ENCODE measurements at places on chromosomes 2 and 18.

GRCh38 chr2:159196393-159196925 lies 90.0 kb downstream of the WDSUB1 start:
- no peak for DNase-seq

- no peak for DNase-seq
Observed at GRCh38 chr2:101361121-101361520, 26.2 kb downstream of the CREG2 start.

GRCh38 chr18:74060579-74060978 lies 87.1 kb downstream of the FBXO15 start:
- no peak for DNase-seq

- DNase-seq, result peak; percentile 39
Observed at GRCh38 chr2:235940330-235940729, 227.9 kb downstream of the GBX2 start.

GRCh38 chr18:76984193-76985155 lies 148.1 kb downstream of the MBP start:
- DNase-seq, result no peak

GRCh38 chr2:200254773-200255172 lies 51.7 kb upstream of the SPATS2L start:
- DNase-seq, result no peak

GRCh38 chr18:45749918-45750689 lies 26.1 kb downstream of the SLC14A1 start:
- no peak for DNase-seq

DNA sequence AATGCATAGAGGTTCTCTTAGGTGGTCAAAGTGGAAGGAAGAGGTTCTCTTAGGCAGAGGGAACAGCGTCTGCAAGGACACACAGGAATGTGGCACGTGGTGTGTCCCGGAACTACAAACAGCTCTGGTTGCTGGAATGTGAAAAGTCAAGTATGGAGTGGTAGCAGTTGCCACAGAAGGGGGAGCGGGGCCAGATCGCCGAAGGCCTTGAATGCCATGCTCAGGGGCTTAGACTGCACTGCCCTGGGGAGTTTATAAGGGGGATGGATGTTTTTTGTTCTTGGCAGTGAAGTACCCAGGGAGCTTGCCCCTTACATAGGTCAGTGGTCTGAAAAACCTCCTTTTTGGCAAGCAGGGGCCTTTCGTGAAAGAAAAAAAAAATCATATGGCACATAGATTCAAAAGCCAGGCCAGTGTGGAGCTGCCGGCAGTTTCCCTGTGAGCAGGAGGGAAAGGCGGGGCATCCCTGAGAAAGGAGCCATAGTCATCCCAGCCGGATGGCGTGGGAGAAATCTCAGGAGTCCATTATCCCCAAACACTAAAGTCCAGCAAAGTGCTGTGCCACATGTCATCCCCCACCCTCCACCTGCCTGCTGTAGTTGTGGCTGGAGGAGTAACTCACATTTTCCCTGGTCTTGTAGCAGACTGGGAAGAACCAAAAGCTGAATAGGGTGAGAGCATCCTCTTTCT lies 45.4 kb downstream of the GORASP2 start:
- DNase-seq, result no peak

- DNase-seq, result no peak
Observed at GRCh38 chr2:37752766-37753165, 81.3 kb upstream of the CDC42EP3 start.

DNA sequence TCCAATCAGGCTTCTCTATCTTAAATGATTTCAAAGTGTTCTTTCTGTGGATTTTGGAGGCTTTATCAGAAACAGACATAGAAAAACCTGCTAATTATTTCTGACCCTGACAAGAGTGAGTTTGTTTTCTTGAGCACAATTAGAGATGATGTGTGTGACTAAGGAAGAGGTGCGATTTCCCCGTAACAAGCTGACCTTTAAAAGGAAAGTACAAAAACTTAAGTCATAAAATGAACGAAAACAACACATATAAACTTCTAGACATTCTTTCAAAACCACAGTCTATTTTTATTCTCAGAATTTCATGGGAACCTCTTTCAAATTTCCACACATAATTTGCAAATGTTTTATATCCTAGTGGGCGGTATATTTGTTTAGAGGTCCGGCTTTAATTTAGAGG lies 604.8 kb downstream of the CPS1 start:
- no peak for DNase-seq

DNA sequence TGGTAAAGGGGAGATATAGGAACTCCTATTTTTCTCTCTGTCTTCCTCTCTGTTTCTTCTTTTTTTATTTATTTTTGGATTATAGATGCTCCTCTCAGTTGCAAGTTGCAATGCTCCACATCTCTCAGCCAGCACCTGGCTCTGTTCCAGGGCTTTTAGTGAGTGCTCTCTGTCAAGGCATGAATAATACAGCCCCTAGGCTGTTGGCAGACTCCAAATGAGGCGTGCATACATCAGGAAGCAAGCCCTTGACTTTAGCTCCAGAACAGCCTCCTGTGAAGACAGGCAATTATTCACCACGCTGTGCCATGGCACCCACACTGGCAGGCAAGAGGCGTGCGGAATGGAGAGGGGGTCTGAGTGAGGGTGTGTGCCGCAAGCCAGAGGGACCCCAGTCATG lies 228.1 kb upstream of the PXDN start:
- DNase-seq, result peak; percentile 79

- DNase-seq, result no peak
Observed at GRCh38 chr18:48335829-48336228, 73.4 kb downstream of the ZBTB7C start.

- no peak for DNase-seq
Observed at GRCh38 chr2:188459061-188459460, 167.4 kb downstream of the GULP1 start.

GRCh38 chr2:168462543-168463045 lies 6.5 kb downstream of the CERS6 start:
- no peak for DNase-seq

GRCh38 chr2:206556357-206556949 lies 85.8 kb upstream of the FAM237A start:
- DNase-seq, result no peak

DNA sequence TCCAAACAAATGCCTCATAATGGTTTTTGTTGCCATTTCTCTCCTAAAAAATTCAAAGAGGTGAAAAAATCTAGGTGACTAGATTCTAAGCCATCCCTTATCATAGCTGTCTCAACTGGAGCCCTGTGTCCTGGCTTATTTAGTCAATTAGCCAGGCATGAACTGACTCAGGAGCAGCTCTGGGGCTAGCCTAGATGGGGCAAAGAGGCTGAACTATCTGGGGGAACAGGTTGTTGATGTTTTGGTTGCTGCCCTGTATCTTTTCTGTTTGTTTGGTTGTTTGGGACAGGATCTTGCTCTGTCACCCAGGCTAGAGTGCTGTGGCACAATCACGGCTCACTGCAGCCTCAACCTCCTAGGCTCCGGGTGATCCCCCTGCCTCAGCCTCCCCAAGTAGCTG lies 14.7 kb downstream of the GEMIN6 start:
- no peak for DNase-seq

DNA sequence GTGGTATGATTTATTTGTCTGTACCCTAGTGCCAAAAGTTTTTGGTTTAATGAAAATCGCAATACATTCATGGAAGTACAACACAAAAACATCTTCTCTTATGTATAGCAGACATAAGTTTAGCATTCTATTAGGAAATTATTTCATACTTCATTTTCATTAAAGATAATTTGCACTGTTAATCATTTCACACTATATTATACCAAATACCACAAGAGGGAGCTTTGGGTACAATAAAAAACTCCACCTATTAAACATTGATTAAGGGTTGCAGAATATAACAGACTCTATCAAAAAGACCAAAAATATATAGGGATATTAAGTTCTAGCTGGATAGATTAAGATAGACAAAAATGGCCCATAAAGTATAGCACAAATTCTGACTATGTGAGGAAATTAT lies 79.0 kb downstream of the SLC66A3 start:
- no peak for DNase-seq

DNA sequence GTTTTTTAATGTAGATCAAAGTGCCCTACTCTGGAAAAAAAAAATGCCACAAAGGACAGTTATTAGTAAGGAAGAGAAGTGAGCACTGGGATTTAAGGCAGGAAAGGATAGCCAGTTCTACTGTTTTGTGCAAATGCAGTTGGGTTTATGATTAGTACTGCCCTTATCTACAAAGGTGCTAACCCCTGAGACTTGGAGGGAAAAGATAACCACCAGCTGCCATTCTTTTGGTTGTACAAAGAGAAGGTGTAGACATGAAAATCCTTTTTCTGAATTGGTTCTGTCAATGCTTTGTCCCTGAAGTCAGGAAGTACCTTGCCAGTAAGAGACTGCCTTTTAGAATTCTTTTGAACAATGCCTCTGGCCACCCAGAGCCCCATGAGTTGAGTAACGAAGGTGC lies 11.3 kb downstream of the APLF start:
- DNase-seq, result no peak

- no peak for DNase-seq
Observed at GRCh38 chr18:3052411-3052758, 39.4 kb upstream of the LPIN2 start.

- no peak for DNase-seq
Observed at GRCh38 chr2:96203130-96204028, 5.2 kb downstream of the STARD7 start.

- no peak for DNase-seq
Observed at GRCh38 chr2:176003958-176004357, 1.9 kb upstream of the LNPK start.

DNA sequence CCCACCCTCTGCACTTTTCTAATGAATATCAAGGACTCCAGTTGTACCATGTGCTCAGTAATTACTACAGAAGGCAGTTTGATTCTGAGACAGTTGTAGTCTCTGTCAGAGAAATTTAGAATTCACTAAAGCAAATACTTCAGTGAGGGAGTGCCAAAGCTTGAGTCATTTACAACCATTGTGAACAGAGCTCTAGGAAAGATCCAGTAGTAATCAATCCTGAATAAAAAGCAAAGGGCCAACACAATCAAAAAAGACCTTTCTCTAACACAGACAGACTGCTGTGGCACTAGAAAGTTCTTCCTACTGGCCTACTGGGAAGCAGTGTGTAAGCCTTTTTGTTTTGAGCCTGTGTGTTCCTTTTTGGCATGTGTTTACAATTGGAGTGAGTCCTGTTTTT lies 135.6 kb upstream of the UNC80 start:
- DNase-seq, result no peak

DNA sequence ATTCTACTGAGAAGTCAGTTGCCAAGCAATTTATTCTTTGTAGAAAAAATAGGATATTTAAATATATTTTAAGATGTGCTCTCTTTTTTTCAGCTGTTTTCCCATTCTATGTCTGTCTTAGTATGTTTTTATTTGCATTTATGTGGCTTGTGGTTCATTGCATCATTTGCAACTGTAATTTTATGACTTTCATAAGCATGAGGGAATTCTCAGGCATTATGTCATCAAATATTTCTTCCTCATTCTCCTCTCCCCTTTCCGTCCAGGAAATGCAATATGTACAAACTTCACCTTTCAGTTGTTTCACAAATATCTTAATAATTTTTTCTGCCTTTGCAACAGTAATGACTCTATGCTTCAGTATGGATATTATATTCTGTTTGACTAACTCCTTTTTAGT lies 560.2 kb upstream of the LRATD1 start:
- DNase-seq, result no peak

- no peak for DNase-seq
Observed at GRCh38 chr2:46239175-46239846, 57.9 kb upstream of the EPAS1 start.

- DNase-seq, result no peak
Observed at GRCh38 chr2:15764683-15765011, 173.0 kb downstream of the DDX1 start.

- no peak for DNase-seq
Observed at GRCh38 chr2:37586663-37587317, 84.7 kb downstream of the CDC42EP3 start.

DNA sequence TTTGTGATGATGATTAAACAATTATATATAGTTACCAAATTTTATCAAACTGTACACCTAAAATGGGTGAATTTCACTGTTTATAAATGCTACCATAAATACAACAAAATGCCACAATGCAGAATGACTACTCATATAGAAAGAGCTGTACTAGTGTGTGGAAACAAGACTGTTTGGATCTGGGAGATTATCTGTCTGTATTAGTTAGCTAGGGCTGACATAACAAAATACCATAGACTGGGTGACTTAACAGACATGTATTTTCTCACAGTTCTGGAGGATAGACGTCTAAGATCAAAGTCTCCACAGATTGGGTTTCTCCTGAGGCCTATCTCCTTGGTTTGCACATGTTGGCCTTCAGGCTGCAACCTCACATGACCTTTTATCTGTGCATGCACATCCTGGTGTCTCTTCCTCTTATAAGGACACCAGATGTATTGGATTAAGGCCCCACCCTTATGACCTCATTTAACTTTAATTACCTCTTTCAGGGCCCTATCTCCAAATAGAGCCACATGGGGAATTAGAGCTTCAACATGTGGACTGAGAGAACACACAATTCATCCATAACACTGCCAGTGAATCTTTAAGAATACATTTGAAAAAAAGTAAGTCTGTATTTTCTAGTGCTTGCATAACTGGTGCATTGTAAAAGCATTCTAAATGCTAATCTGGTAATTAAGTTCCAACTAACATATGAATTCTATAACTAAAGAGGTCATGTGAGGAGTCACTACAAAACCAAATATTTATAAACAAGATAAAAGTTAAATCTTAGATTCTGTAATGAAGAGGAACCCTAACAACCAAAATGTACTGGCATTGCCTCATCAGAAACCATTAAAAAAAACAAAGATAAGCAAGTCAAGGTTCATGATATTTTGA lies 699.6 kb downstream of the NYAP2 start:
- no peak for DNase-seq
